ENCODE measurements at places on chromosomes 7 and 10.
A peak's percentile ranks its signal among the peaks of the same experiment; 100 is the strongest.

DNA sequence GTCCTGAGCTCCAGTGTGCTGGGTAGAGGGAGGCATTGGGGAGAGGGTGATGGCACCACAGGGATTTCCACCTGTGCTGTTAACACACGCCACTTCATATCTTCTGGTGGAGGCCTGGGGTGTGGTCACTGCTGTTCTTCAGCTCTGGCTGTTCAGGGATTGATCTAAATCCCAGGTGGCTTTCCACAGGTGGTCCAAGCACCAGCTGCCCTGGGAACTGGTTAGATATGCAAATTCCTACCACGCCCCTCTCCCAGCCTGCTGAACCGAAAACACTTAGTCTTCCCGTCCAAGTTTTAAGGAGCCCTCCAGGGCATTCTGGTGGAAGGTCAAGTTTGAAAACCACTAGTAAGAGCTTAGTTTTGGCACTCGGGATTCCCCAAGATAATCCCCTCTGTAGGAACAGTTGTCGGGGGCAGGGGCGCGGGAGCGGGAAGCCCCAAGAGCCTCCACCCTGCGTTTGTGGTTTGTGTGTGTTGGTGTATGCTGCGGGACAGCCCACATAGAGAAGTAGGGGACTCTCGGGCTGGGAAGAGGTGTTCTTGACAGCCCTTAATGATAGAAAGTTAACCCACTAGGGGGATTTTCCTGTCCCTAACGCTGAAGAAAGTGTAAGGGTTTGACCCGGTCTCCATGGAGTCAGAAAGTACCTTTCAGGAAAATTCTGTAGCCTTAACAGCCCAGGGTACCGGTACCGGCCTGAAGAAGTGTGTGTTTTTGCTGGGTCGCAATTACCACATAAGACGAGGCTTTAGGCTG is 5.1 kb downstream of the DEPP1 start:
- no peak for DNase-seq

GRCh38 chr7:78296046-78296597 is 497.5 kb downstream of the PHTF2 start:
- no peak for DNase-seq

DNA sequence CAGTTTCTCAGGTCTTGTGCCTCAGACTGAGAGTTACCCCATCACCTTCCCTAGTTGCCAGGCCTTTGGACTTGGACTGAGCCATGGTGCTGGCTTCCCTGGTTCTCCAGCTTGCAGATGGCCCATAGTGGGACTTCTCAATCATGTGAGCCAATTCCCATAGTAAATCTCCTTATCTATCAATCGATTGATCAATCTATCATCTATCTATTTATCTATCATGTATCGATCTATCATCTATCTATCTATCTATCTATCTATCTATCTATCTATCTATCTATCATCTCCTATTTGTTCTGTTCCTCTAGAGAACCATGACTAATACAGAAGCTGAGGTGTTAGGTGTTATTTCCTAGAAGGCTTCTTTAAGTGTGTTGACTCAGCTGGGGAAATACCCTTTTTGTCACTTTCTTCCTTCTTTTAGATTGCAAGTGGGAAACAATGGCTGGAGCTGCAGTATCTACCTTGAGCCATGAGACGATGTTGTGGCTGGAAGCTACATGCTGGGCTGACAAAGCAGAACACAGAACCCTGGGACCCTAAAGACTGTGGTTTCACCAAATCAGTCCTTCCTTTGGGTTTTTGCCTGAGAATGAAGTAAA is 234.7 kb upstream of the GLI3 start:
- no peak for DNase-seq

DNA sequence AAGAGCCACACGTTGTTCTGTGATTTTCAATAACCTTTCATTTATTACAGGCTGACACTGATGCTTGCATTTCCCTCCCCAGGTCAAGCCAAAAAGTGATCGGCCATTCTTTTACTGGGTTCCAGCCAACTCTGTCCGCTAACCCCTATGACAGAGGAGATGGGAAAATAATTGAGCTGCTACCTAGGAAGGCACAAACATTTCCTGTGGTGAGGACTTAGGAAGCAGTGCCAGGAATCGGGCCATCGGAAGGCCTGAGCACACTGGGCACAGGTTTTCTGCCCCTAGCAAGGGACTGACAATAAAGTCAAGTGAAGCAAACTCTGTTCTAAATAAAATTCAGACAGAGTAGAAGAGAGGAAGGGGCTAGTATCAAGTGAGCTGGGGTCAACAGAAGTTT is 313.0 kb upstream of the AOAH start:
- no peak for DNase-seq

DNA sequence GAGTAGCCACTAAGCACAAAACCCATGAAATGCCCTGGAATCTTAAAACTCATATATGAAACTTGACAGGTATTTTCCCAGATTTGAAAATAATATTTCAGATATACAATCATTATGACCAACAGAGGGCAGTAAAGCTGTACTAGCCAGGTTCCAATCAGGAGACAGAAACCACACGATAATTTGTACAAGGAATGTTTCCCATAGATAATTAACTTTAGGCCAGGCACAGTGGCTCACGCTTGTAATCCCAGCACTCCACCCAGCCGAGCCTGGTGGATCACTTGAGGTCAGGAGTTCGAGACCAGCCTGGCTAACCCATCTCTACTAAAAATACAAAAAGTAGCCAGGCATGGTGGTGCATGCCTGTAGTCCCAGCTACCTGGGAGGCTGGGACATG is 31.0 kb upstream of the NUB1 start:
- DNase-seq: peak; percentile 46

DNA sequence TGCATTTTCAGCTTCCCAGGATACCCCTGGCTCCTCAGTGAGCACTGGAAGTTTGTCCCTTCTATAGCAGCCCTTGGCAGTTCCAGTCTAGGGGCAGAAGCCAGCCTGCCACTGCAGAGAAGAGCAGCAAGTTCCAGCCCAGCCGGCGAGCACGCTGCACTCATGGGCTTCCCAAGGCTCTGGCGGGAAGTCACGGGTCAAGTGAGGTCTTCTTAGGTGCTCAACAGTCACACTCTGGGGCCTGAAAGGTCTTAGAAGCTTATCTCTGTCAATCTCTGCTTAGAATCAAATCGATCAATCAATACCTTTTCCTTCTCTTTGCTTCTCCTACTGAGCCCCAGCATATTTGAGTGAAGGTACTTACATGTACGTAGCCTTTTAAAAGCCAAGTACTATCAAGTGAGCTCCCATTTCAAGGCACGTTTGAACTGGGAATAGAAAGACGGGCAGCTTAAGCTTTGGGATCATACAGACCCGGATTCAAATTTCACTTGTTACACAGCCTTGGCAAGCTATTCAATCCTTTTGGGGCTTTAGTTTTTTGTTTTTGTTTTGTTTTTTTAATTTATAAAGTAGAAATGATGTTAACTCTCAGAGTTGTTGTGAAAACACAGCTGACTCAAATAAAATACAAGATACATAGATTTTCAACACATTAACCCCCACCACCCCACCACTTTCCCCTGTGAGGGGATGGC is 152.6 kb upstream of the KLF14 start:
- no peak for DNase-seq

DNA sequence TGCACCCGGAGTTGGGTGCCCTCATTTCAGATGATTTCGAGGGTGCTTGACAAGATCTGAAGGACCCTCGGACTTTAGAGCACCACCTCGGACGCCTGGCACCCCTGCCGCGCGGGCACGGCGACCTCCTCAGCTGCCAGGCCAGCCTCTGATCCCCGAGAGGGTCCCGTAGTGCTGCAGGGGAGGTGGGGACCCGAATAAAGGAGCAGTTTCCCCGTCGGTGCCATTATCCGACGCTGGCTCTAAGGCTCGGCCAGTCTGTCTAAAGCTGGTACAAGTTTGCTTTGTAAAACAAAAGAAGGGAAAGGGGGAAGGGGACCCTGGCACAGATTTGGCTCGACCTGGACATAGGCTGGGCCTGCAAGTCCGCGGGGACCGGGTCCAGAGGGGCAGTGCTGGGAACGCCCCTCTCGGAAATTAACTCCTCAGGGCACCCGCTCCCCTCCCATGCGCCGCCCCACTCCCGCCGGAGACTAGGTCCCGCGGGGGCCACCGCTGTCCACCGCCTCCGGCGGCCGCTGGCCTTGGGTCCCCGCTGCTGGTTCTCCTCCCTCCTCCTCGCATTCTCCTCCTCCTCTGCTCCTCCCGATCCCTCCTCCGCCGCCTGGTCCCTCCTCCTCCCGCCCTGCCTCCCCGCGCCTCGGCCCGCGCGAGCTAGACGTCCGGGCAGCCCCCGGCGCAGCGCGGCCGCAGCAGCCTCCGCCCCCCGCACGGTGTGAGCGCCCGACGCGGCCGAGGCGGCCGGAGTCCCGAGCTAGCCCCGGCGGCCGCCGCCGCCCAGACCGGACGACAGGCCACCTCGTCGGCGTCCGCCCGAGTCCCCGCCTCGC is at the start of gene EGFR:
TSS of gene EGFR (plus strand) at position 657 of the 830 bp plus-strand sequence. CDS start 261 bp downstream, outside the sequence.
- peak; percentile 78 for DNase-seq

DNA sequence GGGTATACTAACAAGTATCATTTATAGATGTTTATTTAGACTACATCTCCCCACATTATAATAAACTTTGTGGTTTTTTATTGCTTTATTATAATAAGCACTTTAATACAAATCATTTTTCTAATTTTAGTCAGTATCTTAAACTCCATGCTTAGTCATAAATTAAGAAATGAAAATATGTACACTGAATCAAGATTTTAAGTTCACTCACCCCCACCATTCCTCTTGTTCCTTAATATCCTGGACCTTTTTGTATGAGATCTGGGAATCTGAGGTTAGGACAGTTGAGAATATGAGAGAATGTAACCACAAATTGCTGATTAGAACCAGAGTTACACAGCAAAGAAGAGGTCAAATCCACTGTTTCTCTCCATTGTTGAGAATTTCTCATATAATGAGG is 93.6 kb upstream of the WNT16 start:
- DNase-seq: no peak

DNA sequence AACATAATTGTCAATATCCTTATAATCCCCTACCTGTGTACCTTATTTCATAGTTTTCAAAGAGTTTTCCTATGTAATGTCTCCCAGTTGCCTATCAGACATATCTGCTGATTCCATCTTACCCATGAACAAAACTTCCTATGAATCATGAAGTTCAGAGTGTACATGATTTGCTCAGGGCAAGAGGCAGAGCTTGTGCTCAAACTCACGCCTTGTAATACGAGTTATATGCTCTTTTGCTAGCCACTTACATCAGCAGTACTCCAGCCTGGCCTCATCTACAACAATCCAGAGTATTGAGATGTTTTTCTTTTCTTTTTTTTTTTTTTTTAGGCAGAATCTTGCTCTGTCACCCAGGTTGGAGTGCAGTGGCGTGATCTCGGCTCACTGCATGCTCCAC is 11.8 kb downstream of the PKD2L1 start:
- DNase-seq: no peak

- no peak for DNase-seq
Observed at GRCh38 chr10:133165556-133166503, 5.8 kb downstream of the KNDC1 start.

GRCh38 chr10:98994030-98994429 is 241.6 kb downstream of the HPSE2 start:
- DNase-seq: no peak

DNA sequence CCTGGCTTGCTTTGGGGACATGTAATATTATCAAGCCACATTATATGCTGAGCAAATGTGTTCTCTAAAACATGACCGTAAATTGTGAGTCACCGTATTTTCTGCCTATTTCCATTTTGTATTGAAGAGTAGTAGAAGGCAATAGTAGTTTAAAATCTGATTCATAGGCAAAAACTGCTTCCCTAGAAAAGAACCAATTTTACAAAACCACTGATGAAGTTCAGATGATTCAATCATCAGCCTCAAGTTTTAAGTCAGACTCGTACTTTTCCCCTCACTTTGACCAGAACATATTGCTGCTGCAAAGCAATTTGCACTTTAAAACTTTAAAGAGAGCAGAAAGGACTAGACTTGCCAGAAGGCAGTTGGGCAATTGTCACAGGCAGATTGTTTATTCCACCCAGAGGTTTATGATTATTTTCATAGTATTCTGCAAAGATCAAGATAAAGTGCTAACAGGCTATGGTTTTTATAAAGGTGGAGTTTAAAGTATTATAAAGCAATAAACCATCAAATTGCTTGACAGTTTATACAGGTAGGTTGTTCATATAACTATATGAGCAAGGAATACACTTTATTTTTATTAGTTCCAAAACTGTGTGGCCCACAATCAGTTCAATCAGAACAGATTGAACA is 168.2 kb downstream of the ETV1 start:
- DNase-seq: no peak

GRCh38 chr7:74002474-74003017 is 25.4 kb upstream of the ELN start:
- DNase-seq: peak; percentile 68

DNA sequence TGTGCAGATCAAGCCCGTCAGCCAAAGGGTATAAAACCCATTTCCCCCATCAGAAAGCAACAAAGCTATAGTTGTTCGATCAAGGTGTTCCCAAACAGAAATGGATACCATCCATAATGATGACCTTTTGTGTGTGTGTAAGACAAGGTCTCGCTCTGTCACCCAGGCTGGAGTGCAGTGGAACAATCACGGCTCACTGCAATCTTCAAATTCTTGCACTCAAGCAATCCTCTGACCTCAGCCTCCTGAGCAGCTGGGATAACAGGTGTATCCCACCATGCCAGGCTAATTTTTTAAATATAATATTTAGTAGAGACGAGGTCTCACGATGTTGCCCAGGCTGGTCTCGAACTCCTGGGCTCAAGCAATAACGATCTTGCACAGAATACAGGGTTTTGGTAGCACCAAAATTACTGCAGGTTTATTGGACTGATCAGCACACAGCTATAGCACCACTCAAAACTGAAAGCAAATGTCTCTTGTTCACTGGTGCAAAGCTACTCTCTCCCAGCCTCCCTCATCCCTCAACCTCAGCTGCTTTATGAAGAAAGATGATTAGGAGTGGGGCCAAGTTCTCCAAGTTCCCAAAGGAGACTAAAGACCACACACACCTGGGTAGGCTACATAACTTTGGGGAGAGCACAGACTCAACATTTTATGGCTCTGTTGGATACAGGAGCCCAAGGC is 80.5 kb downstream of the ABI1 start:
- no peak for DNase-seq

- no peak for DNase-seq
Observed at GRCh38 chr7:27112361-27112760, 9.9 kb upstream of the HOXA2 start.

- DNase-seq: no peak
Observed at GRCh38 chr10:102599565-102600327, 44.5 kb upstream of the TRIM8 start.

DNA sequence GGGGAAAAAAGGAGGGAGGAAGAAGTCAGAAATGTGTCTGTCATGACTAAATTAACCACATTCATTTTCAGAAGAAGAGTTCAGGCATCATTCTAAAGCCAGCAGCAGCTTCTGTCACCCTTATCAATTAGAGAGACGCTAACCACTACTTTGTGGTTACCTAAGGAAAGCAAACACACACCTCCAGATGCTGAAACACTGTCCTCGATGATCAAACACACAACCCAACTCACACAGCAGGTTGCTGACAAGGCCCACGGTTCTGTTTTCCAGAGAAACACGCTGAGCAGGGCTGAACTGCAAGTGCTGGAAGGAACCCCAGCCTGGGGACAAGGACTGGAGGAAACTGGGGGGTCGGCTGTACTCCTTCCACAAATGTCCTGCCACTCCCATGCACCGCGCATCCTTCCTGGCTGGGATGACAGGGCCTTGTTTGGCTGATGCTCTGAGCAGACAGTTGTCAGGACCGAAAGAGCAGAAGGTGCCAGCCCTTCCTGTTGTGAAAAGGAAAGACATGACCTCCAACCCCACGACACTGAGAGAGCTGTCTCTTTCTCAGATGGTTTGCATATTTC is 36.6 kb downstream of the PRKCQ start:
- DNase-seq: no peak

- peak; percentile 69 for DNase-seq
Observed at GRCh38 chr7:100486753-100487446, 3.2 kb downstream of the NYAP1 start.

GRCh38 chr7:41928166-41928565 is 225.3 kb upstream of the INHBA start:
- DNase-seq: no peak
